GM03348 (cell line): ENCODE measurements at places on chromosomes 3 and 15.
A peak's percentile ranks its signal among the peaks of the same experiment; 100 is the strongest.

DNA sequence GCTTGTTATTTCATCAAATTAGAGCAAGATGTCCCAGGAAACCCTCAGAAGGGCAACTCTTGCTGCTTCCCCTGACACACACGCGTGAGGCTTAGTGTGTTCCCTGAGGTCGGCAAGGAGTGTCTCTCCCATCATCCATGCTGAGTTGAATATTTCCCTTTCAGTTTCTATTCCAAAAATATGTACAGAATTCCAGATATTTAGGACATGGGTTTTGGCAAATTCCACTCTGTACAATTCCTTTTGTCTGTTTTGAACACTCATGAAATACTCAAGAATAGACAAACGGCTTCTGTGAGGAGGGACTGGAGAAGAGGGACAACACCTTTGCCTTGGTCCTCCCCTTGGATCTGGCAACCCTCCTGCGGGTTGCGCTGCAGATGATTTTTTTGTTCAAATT, 138.0 kb downstream of the DUT start:
- DNase-seq, result no peak

- no peak for DNase-seq
Measured at GRCh38 chr15:42083916-42084315, 10.4 kb downstream of the PLA2G4D start.

GRCh38 chr15:64681424-64682024, 93.9 kb downstream of the RBPMS2 start:
- peak; percentile 71 for DNase-seq

DNA sequence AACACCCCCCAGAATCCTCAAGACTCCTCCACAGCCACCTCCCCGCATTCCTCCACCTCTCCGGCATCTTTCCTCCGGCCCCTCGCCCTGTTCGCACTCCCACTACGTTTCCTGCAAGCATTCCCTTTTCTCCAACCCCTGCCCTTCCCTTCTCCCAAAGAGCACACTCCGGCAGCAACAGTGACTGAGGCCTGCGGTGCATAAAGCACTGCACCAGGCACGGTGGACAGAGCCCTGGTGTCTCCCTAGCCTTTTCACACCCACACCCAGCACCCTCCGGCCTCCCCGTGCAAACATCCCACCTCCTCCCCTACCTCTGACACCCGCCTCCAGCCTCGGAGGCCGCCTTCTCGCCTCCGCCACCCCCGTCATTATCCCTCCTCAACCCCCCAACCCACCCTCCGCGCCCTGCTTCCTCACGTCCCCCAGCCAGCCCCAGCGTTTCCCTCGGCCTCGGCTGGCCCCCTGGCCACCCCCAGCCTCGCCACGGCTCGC, 577 bp downstream of the ZNF148 start:
- DNase-seq, result peak; percentile 77

- DNase-seq, result no peak
Measured at GRCh38 chr3:89527736-89528305, 420.4 kb downstream of the EPHA3 start.

GRCh38 chr15:40481341-40482074, 10.7 kb downstream of the CHST14 start:
- DNase-seq, result no peak

- DNase-seq, result no peak
Measured at GRCh38 chr3:24428481-24428880, 66.2 kb downstream of the THRB start.

DNA sequence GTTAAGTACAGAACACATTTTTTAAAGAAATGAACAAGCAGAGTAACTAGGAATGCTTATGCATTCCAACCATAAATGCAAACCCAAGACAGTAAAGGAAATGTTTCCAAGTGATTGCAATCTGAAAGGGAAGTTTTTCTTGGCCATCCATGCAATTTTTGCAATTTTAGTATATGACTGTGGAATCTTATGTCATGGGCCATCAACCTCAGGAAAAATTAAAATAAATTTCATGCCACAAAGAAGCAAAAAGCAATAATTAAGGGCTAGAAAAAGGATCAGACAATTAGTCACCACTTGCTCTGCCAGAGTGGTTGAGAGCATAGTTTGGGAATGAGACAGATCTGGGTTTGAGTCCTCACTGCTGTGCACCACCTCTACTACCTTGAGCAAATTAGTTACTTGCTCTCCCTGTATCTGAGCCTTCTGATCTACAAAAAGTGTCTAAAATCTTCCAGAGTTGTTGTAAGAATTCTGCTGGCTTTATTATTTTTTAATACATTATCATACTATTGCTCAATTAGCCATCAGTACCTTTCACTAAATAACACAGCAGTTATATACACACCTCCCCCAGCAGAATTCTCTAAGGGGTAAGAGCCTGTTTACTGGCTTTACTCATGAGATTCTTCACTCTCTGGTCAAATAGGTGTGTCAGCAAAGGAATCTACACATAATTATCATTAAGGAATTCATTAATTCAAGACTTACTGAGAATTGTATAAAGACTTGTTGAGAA, 49.7 kb upstream of the FBN1 start:
- DNase-seq, result peak; percentile 71

GRCh38 chr15:70160803-70161565, 63.3 kb upstream of the TLE3 start:
- no peak for DNase-seq

- DNase-seq, result no peak
Measured at GRCh38 chr15:83312071-83312470, 27.6 kb upstream of the BNC1 start.

GRCh38 chr3:64195789-64196188, 29.5 kb downstream of the PRICKLE2 start:
- no peak for DNase-seq
